Breast epithelium (tissue), 4 donors: ENCODE measurements at places on chromosomes 6 and 20. TPM values are rescaled to one million over a fixed set of nuclear protein-coding genes. Genes with fewer than 3 reads are reported as not detected.
A peak's percentile ranks its signal among the peaks of the same experiment; 100 is the strongest.

DNA sequence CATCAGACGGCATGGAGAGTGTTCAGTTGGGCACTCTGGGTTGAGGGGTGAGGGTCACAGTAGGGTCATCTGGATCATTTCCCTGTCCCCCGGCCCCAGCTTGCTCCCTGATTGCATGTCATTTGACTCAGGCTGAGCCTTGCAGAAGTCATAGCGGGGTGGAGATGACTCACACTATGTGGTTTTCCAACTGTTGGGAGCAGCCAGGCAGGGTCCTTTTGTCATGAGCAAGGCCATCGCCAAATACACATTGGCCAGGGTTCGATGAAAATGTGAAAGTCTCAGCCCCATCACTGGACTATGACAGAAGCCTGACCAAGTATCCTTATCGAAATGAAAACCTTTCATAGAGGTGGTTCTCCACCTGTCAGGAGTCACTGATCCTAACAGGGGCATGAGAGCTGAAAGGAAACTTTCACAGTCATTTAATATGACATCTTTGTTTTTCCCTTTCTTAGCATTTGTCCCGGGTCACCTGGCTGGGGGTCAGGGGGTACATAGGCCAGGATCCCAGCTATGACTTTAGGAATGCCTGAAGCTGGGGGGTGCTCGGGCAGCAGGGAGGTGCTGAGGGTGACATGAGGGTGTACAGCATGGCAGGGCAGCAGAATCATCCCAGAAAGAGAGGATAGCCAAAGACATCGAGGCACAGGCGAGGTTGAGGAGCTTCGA, 70.2 kb upstream of the CD93 start:
- H3K27me3 ChIP-seq = no peaks in the 10 kb centered on the region
- H3K4me3 ChIP-seq = no peak overlapping the region
- no peaks in the 10 kb centered on the region for H3K36me3 ChIP-seq
- DNase-seq = no peak
- no peaks in the 10 kb centered on the region for H3K4me1 ChIP-seq
- H3K27ac ChIP-seq = no peak overlapping the region

The PTPRK gene
- 134 TPM for total RNA-seq

DNA sequence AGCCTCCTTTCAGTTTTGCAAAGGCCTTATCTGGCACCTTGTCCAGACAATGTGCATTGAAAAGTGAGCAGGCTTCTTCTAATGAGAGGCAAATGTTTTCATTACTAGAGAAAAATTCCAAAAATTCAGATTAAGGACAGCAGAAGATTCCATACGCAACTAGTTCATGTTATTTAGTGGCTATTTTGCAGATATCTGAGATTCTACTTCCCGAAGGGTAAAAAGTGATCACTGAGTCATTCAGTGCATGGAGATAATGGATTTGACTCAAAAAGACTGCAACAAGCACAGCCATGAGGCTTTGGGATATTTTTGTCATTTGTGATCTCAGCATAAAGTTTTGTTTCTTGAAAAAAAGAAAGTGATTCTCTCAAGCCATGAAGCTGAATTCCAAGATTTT, 29.9 kb downstream of the METTL24 start:
- no peaks in the 10 kb centered on the region for H3K4me1 ChIP-seq
- no peak for DNase-seq
- no peaks in the 10 kb centered on the region for H3K36me3 ChIP-seq
- peak overlapping the region; percentile 27 for H3K27ac ChIP-seq
- H3K27me3 ChIP-seq = no peaks in the 10 kb centered on the region

The MRS2 gene
- 20.3 TPM for total RNA-seq
